ENCODE measurements at places on chromosomes 7 and 10.

GRCh38 chr10:19431622-19432351, 383.2 kb downstream of the MALRD1 start:
- no peak for DNase-seq

GRCh38 chr10:49599546-49599945, 10.6 kb upstream of the SLC18A3 start:
- no peak for DNase-seq

DNA sequence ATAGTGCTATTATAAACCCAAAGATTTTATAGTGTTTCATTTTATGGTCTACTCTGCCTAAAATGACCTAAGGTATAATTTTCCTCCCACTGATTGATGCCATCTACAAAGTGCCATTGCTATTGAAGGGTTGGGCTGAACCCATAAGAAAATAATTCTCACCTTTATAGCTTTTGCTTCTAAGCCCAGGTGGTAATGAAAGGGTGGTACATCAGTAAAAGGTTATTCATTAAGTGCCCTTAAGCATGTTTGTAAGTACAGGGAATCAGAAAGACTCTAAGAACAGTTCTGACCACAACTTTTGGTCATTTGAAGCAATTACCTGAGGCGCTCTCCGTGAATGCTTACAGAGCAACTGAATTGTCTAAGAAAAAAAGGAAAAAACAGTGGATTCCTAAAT, 1247.3 kb downstream of the NXPH1 start:
- DNase-seq, result no peak

DNA sequence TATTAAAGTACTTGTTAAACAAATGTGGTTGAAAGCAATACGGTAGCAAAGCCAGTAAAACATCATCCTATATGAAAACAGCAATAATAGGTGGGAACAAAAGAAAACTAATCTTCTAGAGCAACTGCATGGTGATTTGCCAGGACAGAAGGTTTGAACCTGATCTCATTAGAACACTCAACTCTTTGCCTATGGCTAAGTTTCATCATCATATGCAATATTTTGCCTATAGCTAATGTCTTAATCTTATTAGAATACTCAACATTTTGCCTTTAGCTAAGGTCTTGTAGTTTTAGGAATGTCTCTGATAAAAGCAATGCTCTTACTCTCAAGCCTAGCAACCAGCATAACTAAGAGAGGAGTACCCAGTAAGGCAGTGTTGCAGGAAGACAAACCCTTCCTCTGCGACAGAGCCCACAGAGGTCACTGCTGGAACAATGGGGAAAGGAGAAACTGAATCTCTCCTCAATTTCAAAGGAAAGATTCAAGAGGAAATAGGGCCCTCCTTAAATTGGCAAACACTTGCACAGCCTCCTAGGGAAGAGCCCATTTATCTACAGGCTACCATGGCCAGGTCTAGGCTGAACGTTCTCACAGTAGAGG, 38.3 kb downstream of the CADPS2 start:
- DNase-seq, result no peak

GRCh38 chr7:107606303-107606702, 26.3 kb downstream of the BCAP29 start:
- DNase-seq, result no peak

DNA sequence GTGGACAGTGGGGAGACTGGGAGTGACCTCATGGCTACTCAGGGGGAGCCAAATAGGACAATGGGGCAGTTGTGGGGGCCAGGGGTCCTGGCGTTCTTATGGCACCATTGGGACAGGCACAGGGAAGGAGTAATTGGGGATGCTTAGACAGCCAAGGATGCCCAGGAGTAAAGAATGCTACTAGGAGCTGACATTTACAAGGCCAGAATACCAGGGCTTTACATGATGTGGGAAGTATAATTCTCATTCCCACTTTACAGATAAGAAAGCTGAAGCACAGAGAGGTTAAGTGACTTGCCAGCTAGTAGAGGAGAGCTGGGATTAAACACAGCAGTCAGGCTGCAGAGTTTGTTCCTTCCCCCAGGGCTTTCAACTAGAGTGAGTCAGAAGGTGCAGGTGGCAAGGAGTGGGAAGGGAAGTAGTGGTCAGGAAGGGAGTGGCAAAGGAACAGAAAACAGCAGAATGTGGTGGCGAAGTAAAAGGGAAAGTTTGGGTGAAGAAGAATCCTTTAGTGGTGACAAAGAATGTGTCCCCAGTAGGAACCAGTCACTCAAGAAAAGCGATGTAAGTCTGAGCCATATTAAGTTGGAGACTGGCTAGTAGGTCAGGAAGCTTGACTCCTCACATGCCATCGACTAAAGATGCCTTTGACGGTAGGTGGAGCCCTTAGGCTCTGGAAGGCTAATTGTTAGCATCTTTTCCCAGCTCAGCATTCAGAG, 32.8 kb downstream of the CPVL start:
- DNase-seq, result no peak

- DNase-seq, result no peak
Observed at GRCh38 chr7:78081888-78082287, 283.3 kb downstream of the PHTF2 start.

- no peak for DNase-seq
Observed at GRCh38 chr7:2488681-2489080, 12.5 kb upstream of the GRIFIN start.

- DNase-seq, result no peak
Observed at GRCh38 chr10:94133239-94133638, 139.5 kb downstream of the PLCE1 start.

GRCh38 chr10:108323274-108323798, 1158.8 kb upstream of the SORCS1 start:
- no peak for DNase-seq

DNA sequence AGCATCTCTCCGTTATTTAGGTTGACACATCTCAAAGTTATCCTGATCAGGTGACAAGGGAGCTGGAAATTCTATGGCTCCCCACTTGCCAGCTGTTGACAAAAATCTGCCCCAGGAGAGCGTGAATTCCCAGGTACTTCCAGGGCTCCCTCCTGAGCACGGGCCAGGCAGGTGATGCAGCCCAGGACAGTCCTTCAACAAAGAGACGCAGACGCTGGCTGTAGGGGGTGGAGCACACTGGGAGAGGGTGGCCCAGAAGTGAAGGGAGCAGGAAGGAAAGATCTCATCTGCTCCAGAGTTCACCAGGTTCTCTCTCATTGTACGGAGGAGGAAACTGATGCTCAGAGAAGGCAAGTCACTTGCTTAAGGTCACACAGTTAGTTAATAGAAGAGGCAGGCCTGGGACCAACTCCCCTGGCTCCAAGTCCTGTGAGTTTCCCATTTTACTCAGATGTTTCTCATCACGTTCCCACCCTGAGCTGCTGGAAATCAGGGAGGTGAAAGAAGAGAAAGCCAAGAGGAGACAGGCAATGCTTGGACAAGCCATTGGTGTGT, 41.0 kb upstream of the CHST3 start:
- no peak for DNase-seq

GRCh38 chr7:152424348-152425108, 11.3 kb downstream of the KMT2C start:
- DNase-seq, result no peak

DNA sequence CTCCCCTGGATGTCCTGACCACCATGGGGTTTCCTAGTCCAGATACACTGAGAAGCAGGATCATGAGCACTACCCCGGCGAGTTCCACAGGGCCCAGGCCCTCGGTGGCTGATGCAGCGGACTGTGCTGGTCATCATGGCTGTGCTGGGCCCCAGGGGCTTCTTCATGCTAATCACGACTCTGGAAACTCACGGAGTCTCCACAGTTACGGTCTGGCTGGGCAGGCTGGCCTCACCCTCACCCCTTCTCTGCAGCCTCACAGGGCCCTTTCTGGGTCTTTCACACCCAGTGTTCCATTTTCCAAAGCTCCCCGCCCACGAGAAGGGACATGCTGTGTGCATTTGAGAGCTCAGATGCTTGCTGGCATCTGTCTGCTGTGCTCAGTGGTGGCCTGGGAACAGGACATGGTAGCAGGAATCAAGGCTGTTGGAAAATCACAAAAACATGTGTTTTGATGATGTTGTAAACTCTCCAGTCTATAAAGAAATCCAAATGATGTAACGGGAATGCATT, 119.0 kb downstream of the PTPN20 start:
- DNase-seq, result no peak

DNA sequence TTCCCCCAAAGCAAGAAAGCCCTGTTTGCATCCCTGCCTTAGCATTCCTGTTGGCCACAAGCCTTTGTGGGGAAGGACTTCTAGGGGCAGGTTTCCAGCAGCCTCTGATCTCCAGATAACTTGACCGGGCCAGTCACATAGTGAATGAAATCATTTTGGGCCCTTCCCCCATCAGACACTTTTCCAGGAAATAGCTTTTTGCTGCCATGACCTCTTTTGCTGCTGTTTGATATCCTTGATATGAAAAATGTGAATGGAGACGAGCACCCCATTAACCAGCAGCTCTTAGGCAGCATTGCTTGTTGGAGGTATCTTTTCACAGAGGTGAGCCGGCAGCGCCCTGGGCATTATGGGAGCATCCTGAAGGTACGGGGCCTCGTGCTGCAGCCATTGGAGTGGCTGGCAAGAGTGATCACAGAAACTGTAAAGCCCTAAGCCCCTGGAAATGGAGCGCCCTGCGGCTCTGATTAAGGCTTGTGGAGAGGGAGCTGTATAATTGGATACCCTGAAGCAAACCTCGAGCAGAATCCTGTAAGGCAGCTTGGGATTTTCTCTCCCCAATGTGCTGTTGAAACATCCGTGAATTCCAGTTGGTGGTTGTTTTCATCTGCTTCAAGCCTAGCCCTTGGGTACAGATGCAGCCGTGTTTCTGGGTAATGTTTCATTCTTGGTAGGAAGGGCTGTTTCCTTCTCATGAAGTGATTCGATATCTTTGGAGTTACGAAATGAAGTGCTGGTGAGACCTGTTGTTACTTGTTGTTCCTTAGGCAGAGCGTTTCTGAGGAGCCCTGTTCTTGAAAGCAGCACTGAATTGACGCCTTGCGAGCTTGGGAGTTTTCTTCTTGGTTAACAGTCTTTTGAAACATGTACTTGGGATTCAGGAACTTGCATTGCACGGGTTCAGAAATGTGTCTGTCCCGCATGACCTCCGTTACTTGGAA, 179.0 kb downstream of the PTEN start:
- DNase-seq, result no peak

GRCh38 chr10:68559841-68560185, 324 bp upstream of the TET1 start:
- DNase-seq, result no peak

- DNase-seq, result no peak
Observed at GRCh38 chr7:139914306-139915267, 85.5 kb downstream of the TBXAS1 start.

- no peak for DNase-seq
Observed at GRCh38 chr7:30985756-30986155, 22.0 kb downstream of the GHRHR start.

DNA sequence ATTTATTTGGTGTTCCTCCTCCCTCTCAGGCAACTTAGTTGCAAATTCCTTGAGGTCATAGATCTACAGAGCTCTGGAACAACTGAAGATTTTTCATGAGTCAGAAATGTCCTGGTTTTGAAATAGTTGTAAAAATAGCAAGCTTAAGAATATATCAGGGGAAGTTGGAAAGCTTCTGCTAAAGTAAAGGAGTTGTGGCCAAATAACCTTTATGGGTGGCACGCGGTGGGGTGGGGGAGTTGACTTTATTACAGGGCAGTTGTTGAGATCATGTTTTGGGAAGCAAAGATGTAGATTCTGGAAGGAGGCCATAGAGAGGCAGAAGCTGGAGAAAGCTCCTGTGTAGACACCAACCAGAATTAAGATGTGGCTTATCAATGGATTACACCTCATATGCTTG, 326.0 kb upstream of the MTPN start:
- DNase-seq, result no peak

GRCh38 chr10:86755454-86755739, 1.0 kb upstream of the BMPR1A start:
- DNase-seq, result no peak

- DNase-seq, result no peak
Observed at GRCh38 chr10:129179972-129180678, 286.9 kb upstream of the MGMT start.

DNA sequence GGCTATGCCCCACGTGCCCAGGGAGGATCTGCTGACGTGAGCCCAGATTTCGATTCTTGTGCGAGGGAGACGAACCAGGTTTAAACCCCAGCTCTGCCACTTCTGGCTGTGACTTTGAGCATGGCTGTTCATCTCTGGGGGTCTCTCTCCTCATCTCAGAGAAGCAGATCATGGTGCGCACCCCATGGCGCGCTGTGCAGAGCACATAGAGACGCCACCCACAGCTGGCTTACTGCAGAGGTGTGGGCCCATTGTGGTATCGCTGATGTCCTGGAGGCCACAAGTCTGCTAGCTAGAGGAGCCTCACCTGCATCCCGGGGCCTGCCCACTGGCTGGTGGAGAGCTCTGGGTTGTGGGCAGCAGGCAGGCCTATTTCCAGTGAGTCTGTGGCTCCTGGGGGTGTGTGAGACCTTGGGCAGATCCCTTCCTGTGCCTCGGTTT, 140.5 kb downstream of the LHPP start:
- DNase-seq, result no peak

DNA sequence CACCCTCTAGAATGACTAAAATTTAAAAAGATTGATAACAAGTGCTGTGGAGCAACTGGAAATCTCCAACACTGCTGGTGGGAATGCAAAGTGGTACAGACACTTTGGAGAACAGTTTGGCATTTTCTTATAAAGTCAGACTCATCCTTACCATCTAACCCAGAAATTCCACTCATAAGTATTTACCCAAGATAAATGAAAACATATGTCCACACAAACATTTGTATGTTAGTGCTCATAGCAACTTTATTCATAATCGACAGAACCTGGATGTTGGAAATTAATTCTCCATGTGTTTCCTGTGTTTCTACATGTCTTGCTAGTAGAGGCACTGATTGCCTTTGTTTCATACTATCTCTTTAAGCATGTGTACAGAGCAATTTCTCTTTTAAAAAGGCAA, 282.4 kb downstream of the AHR start:
- DNase-seq, result no peak

DNA sequence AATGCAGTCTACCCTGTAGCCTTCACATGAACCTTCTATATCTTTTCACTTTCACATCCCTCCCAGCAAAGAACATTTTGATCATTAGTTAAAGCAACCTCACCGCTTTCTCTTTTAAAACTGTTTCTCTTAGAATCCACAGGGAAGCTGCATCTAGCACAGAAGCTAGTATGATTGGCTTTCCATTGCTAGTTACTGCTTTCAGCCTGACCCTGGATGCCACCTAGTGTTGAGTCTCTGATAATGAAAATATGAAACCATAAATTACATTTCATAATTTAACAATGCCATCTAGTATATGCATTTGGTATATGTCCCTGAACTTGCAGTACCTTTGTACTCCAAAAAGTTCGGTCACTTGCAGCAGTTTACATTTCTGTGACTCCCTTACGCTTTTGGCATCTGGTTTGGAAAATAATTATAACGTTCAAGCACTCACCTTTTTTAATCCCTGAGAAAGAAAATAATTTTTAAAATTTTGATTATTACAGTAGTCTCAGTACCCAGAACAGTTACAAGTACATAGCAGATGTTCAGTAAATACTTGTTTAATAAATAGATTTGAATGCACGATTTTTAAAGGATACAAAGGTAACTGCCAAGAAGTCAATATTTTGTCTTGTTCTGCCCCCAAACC, 22.7 kb downstream of the CISD1 start:
- DNase-seq, result no peak

- no peak for DNase-seq
Observed at GRCh38 chr10:33233635-33234034, 100.8 kb downstream of the NRP1 start.

All from bone marrow (tissue), 2 donors.